Activated CD8-positive, alpha-beta T cell treated with anti-CD3 and anti-CD28 coated beads, Interleukin-2, amount 10 ng/mL, durations not matched to agents 7 days and 5 days (primary cell): ENCODE measurements at places on chromosomes 13 and 19. TPM values are rescaled to one million over a fixed set of nuclear protein-coding genes. Genes with fewer than 3 reads are reported as not detected.

DNA sequence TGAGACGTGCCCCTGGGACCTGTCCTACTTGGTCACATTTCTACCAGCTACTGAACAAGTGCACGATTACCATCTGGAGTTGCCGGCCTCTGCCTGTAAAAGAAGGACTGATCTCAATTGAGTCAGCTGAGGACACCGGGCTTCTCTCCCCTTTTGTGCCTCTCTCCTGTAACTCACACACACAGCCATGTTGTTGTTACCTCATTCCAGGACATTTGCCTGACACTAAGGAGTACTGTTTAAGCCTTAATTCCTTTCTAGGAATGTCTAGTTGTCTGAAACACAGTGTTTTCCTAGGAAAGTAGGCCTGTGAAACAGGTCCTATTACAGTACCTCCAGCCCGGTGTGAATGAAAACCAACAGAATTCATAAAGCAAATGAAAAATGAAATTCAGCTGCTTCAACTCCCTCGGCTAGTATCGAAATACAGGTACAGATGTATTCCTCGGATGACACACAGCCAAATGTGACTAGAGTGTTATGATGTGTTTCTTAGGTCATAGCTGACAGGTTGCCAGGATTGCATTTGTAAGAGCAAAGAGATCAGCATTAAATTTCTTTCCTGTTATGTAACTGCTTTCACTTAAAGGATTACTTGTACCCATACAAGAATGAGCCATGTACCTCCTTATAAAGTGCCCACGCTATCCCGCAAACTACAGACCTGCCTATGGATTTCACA is 152.0 kb upstream of the IRS2 start:
- H3K27me3 ChIP-seq, result no peaks in the 10 kb centered on the region
- no peak overlapping the region for H3K4me3 ChIP-seq
- no peaks in the 10 kb centered on the region for H3K4me1 ChIP-seq
- H3K27ac ChIP-seq, result no peak overlapping the region
- no peaks in the 10 kb centered on the region for H3K36me3 ChIP-seq

DNA sequence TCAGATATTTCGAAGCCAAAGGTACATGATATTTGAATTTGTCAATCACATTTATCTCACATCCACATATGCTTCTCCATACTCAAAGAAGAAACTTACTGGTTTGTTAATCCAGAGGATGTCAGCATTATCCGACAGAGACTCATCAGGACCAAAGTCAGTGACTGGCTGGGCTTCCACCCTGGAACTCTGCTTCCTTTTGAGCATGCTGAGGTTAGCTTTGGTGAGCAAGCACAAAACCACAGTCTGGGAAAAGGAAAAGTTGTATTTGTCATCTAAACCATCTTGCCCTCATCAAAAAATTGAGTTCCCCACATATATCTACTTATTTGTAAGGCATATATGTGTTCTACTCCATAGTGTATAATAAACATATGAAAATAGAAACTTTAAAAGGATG is 17.4 kb downstream of the NALCN start:
- DNase-seq, result no peak
- H3K36me3 ChIP-seq, result no peaks in the 10 kb centered on the region
- no peak overlapping the region for H3K27ac ChIP-seq
- H3K27me3 ChIP-seq, result no peaks in the 10 kb centered on the region
- no peak overlapping the region for H3K4me3 ChIP-seq

SAE1 gene
- total RNA-seq, result 175 TPM

GAS6 gene
- total RNA-seq, result 0.53 TPM

GRCh38 chr13:82687884-82688283 is 1194.4 kb downstream of the SLITRK1 start:
- DNase-seq, result no peak
- no peak overlapping the region for H3K27ac ChIP-seq
- no peaks in the 10 kb centered on the region for H3K27me3 ChIP-seq
- H3K4me1 ChIP-seq, result peaks cover 13% of the 10 kb centered on the region
- H3K4me3 ChIP-seq, result peak overlapping the region; percentile 60

DNA sequence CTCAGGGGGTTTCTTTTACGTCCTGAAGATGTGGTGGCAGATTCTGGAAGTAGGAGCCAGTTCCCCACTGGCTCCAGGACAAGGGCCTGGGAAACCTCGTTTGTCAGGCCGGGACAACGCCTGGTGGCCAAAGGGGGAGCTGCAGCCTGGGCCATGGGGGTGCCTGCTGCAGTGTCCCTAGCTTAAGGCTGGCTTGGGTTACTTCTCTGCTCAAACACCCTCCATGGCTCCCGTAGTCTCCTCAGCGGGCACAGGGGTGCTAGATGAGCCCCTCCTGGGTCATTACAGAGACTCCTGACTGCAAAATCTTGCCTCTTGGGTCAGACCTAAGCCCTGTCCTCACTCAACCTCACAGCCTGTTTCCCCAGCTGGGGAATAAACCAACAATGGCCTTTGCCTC is 14.7 kb downstream of the CILP2 start:
- H3K36me3 ChIP-seq, result no peaks in the 10 kb centered on the region
- no peak for DNase-seq
- no peak overlapping the region for H3K4me3 ChIP-seq
- no peak overlapping the region for H3K27ac ChIP-seq

RNF17 gene
- not detected for total RNA-seq

GRCh38 chr13:111043575-111043982 is 71.5 kb upstream of the ARHGEF7 start:
- H3K36me3 ChIP-seq, result no peaks in the 10 kb centered on the region
- no peak for DNase-seq
- no peak overlapping the region for H3K4me3 ChIP-seq
- H3K4me1 ChIP-seq, result peaks cover 7% of the 10 kb centered on the region

POLR1G gene
- total RNA-seq, result 10.6 TPM

- no peaks in the 10 kb centered on the region for H3K27me3 ChIP-seq
- H3K4me3 ChIP-seq, result no peak overlapping the region
- peaks cover 36% of the 10 kb centered on the region for H3K4me1 ChIP-seq
- peaks cover 3% of the 10 kb centered on the region for H3K36me3 ChIP-seq
These were observed 61.6 kb downstream of the ALOX5AP start for GRCh38 chr13:30796631-30797601.

- no peaks in the 10 kb centered on the region for H3K4me1 ChIP-seq
- no peak overlapping the region for H3K4me3 ChIP-seq
- no peaks in the 10 kb centered on the region for H3K27me3 ChIP-seq
- H3K27ac ChIP-seq, result no peak overlapping the region
These were observed 11.1 kb downstream of the NCLN start for GRCh38 chr19:3196933-3197205.

DNA sequence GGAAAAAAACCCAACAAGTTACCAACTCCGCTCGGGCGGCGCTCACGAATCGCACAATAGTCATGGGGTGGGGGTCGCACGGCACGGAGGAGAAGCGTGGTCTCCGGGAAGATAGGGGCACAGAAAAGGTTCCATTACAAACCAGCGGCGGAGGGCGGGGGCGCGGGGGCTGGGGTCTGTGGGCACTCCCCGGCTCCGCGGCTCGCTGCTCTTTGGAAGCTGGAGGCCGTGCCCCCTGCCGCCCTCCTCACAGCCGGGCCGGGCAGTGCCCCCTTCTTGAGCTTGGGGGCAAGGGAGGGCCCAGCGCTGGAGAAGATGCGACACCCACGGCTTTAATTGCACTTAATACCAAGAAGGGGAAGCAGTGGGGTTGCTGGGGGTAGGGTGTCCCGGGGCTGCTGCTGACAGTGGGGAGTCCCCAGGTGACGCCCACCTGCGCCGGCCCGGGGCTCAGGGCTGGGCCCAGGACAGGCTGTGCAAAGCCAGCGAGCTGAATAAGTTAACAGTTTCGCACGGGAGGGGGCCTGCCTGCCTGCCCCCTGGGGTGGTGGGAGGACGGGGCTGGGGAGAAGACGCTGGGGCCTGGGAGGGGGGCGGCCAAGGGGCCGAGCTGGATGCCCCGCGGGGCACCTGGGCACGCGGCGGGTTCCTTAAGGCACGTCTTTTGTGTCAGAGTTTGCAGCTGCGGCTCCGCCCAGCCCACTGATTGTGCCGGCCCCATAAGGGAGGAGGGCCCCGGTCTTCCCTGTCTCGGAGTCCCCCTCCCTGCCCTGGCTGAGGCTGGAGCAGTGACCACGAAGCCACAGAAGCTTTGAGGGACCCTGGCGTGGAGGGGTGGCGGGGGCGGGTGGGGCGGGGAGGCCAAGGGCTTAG is 9.8 kb downstream of the DCAF15 start:
- peak overlapping the region; percentile 40 for H3K27ac ChIP-seq
- no peak overlapping the region for H3K4me3 ChIP-seq
- H3K4me1 ChIP-seq, result peaks cover 8% of the 10 kb centered on the region
- H3K27me3 ChIP-seq, result no peaks in the 10 kb centered on the region
- peaks cover 34% of the 10 kb centered on the region for H3K36me3 ChIP-seq

DNA sequence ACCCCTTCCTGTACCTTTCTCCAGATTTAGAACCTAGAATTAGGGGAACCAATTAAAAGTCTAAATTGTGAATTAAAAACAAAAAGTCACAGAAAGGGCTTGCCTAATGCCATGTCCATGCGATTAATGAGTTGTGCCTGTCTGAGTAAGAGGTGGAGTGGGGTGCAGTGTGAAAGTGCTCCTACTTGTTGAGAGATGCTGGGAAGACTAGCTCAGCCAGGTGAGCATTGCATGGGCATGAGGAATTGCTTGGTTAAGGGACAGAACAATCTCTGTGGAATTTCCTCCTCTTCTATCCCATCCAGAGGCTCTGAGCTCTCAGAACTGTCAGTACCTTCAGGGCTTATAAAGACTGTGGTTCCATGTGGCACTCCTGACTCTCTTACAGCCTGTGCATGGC is 159.0 kb upstream of the UBL3 start:
- H3K27ac ChIP-seq, result no peak overlapping the region
- peaks cover 24% of the 10 kb centered on the region for H3K4me1 ChIP-seq
- H3K27me3 ChIP-seq, result peaks cover 8% of the 10 kb centered on the region
- no peaks in the 10 kb centered on the region for H3K36me3 ChIP-seq

GRCh38 chr13:76512721-76513145 is 373.5 kb downstream of the KCTD12 start:
- H3K27ac ChIP-seq, result no peak overlapping the region
- H3K27me3 ChIP-seq, result peaks cover 5% of the 10 kb centered on the region
- H3K36me3 ChIP-seq, result no peaks in the 10 kb centered on the region
- no peaks in the 10 kb centered on the region for H3K4me1 ChIP-seq
- DNase-seq, result no peak

STOML3 gene
- not detected for total RNA-seq

SMAD9 gene
- not detected for total RNA-seq

PCSK4 gene
- 4.1 TPM for total RNA-seq

SPTBN4 gene
- total RNA-seq, result 0.47 TPM

- H3K27me3 ChIP-seq, result peaks cover 10% of the 10 kb centered on the region
- H3K4me3 ChIP-seq, result peak within 1 kb of the TSS; percentile 82
- DNase-seq, result peak; percentile 71
- H3K4me1 ChIP-seq, result peaks cover 13% of the 10 kb centered on the region
- no peaks in the 10 kb centered on the region for H3K36me3 ChIP-seq
These were observed at the start of gene UBE2L5 for GRCh38 chr13:30422054-30422839. Gene UBE2L5, plus strand, starts transcription at chr13:30422493. Its CDS starts 5,498 bp downstream, at chr13:30427991.

DNA sequence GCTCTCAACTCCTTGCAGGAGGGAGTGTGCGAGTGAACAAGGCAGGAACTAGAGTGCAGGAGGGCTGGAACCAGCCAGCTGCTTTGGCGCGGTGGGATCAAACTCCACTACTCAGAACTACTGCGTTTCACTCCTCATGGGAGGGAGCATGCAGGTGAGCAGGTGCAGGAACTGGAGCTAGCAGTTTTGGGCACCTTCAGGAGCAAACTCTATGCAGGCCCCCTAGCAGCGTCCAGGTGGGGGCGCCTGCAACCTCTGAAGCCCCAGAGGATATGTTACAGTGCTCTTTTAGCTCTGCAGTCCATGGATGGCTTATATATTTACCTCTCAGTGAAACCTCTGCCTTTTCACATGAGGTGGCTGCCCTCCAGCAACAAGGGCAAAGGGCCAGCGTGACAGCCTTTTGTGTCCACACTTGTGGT is 1303.4 kb downstream of the PCDH9 start:
- H3K36me3 ChIP-seq, result no peaks in the 10 kb centered on the region
- no peak for DNase-seq
- no peaks in the 10 kb centered on the region for H3K27me3 ChIP-seq
- no peaks in the 10 kb centered on the region for H3K4me1 ChIP-seq
- no peak overlapping the region for H3K4me3 ChIP-seq

DNA sequence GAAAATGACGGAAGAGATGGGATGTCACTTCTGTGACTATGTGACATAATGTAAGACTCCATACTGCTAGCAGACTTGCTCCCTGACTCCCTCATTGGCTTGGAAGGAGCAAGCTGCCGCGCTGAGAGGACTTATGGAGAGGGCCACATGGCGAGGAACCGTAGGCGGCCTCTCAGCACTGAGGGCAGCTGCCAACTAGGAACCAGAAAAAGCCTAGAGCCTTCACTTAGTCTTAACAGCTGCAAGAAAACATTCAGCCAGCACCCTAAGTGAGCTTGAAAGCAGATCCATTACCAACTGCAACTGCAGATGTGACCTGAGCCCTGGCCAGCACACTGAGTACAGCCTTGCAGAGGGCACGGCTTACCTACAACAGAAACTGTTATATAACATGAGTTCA is 33.9 kb downstream of the USP12 start:
- peaks cover 11% of the 10 kb centered on the region for H3K36me3 ChIP-seq
- DNase-seq, result no peak
- H3K27ac ChIP-seq, result no peak overlapping the region
- peaks cover 18% of the 10 kb centered on the region for H3K4me1 ChIP-seq
- H3K4me3 ChIP-seq, result no peak overlapping the region

DNA sequence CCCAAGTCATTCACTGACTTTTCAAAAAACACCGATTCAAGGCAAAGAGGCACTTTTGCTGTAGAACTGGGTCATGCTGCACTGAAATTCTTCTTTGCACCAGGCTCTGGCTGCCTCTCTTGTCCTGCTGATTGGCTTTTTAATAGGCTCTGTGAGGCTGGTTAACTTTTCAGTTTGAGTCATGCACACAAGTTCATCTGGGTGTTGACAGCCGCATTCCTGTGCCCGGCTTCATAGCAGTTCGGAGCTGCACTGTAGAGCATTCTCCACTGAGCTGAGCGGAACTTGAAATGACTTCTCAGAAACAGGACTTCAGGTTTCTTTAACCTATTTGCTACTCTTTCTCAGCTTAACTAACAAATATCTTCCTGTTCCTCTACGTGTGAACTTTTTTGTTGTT is 978.3 kb downstream of the UQCRFS1 start:
- no peaks in the 10 kb centered on the region for H3K27me3 ChIP-seq
- no peak overlapping the region for H3K27ac ChIP-seq
- H3K36me3 ChIP-seq, result no peaks in the 10 kb centered on the region
- no peak for DNase-seq
- H3K4me1 ChIP-seq, result no peaks in the 10 kb centered on the region

MISP gene
- total RNA-seq, result not detected

- no peaks in the 10 kb centered on the region for H3K4me1 ChIP-seq
- DNase-seq, result no peak
- no peaks in the 10 kb centered on the region for H3K27me3 ChIP-seq
- no peak overlapping the region for H3K4me3 ChIP-seq
- H3K27ac ChIP-seq, result no peak overlapping the region
- H3K36me3 ChIP-seq, result no peaks in the 10 kb centered on the region
These were observed 257.4 kb downstream of the OLFM4 start for GRCh38 chr13:53285896-53286430.

GRCh38 chr19:10680545-10681135 is 20.6 kb upstream of the QTRT1 start:
- H3K4me3 ChIP-seq, result no peak overlapping the region
- no peak overlapping the region for H3K27ac ChIP-seq
- no peak for DNase-seq
- H3K27me3 ChIP-seq, result no peaks in the 10 kb centered on the region
- peaks cover 81% of the 10 kb centered on the region for H3K36me3 ChIP-seq
